PC-3 (cell line): ENCODE measurements at places on chromosomes 4 and X.

DNA sequence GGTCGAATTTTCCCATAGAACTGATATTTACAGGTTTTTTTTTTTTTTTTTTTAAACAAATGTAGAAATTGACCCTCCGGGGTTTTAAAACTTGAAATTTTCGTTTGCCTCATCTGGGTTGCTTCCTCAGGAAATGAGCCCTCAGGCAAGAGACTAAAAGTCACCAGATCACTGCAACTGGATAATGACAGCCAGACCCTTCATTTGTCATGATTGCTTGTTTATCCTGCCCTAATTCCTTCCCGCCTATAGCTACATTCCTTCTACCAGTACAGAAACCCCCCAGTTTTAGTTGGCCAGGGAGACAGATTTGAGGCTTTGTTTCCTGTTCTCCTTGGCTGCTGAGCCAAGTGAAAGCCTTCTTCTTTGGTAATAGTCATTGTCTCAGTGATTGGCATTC is 44.0 kb upstream of the IGFBP7 start:
- DNase-seq: no peak

GRCh38 chr4:74930162-74930561 is 2.8 kb upstream of the PARM1 start:
- DNase-seq: no peak

DNA sequence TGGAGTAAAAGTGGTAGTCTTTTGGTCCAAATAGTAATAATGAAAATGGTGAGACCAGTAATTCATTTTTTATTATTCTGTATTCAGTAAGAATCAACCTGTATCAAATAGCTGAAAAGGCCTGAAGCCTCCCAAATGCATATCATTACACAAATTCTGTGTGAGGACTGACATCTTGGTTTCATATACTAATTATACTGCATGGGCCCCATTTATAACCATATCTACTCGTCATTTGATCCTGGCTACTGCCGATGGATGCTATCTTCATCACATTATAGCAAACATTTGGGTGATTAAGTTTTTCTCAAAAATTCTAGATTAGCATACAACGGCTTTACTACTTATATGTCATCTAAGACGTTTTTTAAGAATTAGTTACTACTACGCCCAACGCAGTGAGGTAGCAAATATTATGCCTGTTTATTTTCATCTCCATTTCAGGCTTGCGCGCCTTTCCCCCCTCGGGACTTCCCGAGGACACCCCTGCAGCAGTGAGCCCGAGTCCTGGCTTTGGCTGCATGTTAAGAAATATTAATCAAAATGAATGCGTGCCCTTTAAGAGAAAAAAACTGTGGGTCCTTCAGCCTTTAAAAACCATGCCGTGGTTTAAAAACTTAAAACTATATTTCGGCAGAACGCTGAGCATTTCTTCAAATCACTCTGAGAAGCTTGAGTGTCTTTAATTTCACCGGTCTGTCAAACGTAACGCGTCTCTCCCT is 814 bp upstream of the MMAA start:
- DNase-seq: no peak

- no peak for DNase-seq
These were observed 5.4 kb upstream of the CYTL1 start for GRCh38 chr4:5024673-5025072.

- no peak for DNase-seq
These were observed 44.2 kb downstream of the CCNI start for GRCh38 chr4:77031544-77031943.

- DNase-seq: no peak
These were observed 1941.1 kb downstream of the PCDH7 start for GRCh38 chr4:32661229-32661628.

GRCh38 chr4:48025005-48025404 is 8.4 kb downstream of the NIPAL1 start:
- DNase-seq: no peak

GRCh38 chr4:151537687-151538086 is 128.7 kb downstream of the FHIP1A start:
- DNase-seq: no peak

- DNase-seq: no peak
These were observed 24.5 kb upstream of the RNF212 start for GRCh38 chr4:1137850-1138249.

GRCh38 chr4:18930487-18930886 is 908.9 kb upstream of the LCORL start:
- no peak for DNase-seq

GRCh38 chr4:169485086-169485485 is 127.3 kb downstream of the NEK1 start:
- DNase-seq: peak; percentile 23

- no peak for DNase-seq
These were observed 60.3 kb upstream of the PRRG3 start for GRCh38 chrX:151634937-151635336.

GRCh38 chr4:37188100-37188499 is 56.4 kb upstream of the NWD2 start:
- DNase-seq: peak; percentile 27

DNA sequence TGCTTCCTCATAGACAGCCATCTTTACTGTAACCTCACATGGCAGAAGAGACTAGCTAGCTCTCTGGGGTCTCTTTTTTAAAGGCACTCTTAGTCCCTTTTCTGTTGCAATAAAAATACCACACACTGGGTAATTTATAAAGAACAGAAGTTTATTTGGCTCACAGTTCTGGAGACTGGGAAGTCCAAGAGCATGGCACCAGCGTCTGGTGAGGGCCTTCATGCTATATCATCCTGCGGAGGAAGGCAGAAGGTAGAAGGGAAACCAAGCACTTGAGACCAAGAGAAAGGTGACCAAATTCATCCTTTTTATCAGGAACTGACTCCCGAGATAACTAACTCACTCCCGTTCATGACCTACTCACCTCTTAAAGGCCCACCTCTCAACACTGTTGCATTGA is 5.4 kb upstream of the ANXA5 start:
- no peak for DNase-seq

- peak; percentile 25 for DNase-seq
These were observed 21.4 kb upstream of the PPP2R2C start for GRCh38 chr4:6493658-6494304.

DNA sequence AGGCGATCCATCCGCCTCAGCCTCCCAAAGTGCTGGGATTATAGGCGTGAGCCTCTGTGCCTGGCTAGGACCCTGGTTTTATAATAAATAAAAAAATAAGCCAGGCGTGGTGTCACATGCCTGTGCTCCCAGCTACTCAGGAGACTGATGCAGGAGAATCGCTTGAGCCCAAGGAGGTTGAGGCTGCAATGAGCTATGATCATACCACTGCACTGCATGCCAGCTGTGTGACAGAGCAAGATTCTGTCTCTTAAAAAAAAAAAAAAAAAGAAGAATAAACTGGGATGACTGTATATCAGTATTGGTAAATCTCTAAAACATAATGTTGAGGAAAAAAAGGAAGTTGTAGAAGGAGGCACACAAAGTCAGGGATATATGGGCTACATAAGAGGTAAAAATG is 45.7 kb upstream of the SLC34A2 start:
- DNase-seq: no peak

GRCh38 chrX:154371789-154372300 is 2.6 kb downstream of the FLNA start:
- DNase-seq: no peak

GRCh38 chr4:53126099-53126498 is 239.8 kb downstream of the SCFD2 start:
- no peak for DNase-seq

- no peak for DNase-seq
These were observed 119.9 kb downstream of the EGF start for GRCh38 chr4:110032603-110033002.

DNA sequence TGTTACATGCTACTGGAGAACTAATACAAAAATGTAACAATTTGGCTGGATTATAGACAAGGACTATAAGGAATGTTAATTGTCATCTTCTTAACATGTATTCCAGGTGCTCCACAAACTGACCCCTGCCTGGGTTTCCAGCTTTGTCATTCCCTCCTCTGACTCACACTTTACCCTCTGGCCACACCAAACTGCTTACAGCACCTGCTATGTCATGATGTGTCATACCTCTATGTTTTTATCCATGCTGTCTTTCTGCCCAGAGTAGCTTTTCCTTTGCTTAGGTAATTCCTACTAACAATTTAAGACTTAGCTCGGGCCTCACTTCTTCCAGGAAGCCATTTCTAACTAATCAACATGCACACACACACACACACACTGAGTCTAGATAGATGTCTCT is 14.0 kb upstream of the SHROOM4 start:
- peak; percentile 82 for DNase-seq
